ENCODE measurements at places on chromosomes 16 and 17. TPM values are rescaled to one million over a fixed set of nuclear protein-coding genes. Genes with fewer than 3 reads are reported as not detected.

IGFALS gene
- not detected for total RNA-seq

C17orf50 gene
- not detected for total RNA-seq

TMEM88 gene
- not detected for total RNA-seq

SLC46A1 gene
- total RNA-seq = 3.7 TPM

CSH1 gene
- total RNA-seq = not detected

KRT24 gene
- not detected for total RNA-seq

NPIPA7 gene
- 7.4 TPM for total RNA-seq

ZNF597 gene
- total RNA-seq = 2.0 TPM

AGRP gene
- not detected for total RNA-seq

CDRT15L2 gene
- not detected for total RNA-seq

ELMO3 gene
- total RNA-seq = 0.06 TPM

KRT27 gene
- not detected for total RNA-seq

CLEC18A gene
- 0.24 TPM for total RNA-seq

DDX19B gene
- 17.3 TPM for total RNA-seq

HP gene
- 17.7 TPM for total RNA-seq

PYCARD gene
- 48.0 TPM for total RNA-seq

ZCCHC14 gene
- total RNA-seq = 12.1 TPM

MYH13 gene
- not detected for total RNA-seq

KCTD19 gene
- not detected for total RNA-seq

PPL gene
- 145 TPM for total RNA-seq

KRTAP2-3 gene
- total RNA-seq = not detected

SEC14L5 gene
- 1.4 TPM for total RNA-seq

Data from cardiac ventricle fibroblast (primary cell).